Activated naive CD4-positive, alpha-beta T cell treated with anti-CD3 and anti-CD28 coated beads for 36 hours (primary cell): ENCODE measurements at places on chromosomes 7 and 10.

- DNase-seq: peak; percentile 12
These were observed 74.4 kb upstream of the TCF7L2 start for GRCh38 chr10:112875476-112876267.

DNA sequence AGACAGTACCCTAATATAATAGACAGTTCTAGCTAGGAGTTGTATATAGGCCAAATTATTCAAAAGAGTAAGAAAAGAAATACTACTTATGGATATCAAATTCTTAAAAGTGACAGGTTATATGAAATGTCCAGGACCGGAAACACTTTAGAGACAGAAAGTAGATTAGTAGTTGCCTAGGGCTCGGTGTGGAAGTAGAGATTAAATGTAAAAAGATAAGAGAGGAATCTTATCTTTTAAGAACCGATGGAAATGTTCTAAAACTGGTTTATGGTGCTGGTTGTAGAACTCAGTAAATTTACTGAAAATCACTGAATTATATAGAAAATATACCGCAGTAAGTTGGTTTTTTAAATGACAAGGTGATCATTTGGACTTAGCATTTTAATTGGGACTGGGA lies 147.5 kb upstream of the ASAH2 start:
- DNase-seq: no peak

- DNase-seq: no peak
These were observed 966 bp downstream of the MALRD1 start for GRCh38 chr10:19049567-19049966.

DNA sequence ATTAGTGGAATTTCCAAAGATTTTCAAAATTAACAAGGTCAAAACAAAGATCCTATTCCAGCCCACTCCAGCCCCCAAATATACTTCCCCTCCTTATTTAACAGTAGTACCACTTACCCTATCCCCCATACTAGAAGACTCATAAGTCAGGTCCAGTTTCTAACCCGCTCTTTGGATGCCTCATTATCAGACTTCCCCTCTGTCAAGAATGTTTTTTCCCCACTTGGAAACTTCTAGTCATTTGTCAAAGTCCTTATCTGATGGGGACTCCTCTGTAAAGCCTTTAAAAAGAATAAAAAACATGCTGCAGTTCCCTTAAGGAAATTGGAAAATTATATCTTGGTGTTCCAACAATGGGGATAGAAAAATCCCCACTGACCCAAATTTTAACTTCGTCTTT lies 70.1 kb downstream of the IMMP2L start:
- DNase-seq: no peak

DNA sequence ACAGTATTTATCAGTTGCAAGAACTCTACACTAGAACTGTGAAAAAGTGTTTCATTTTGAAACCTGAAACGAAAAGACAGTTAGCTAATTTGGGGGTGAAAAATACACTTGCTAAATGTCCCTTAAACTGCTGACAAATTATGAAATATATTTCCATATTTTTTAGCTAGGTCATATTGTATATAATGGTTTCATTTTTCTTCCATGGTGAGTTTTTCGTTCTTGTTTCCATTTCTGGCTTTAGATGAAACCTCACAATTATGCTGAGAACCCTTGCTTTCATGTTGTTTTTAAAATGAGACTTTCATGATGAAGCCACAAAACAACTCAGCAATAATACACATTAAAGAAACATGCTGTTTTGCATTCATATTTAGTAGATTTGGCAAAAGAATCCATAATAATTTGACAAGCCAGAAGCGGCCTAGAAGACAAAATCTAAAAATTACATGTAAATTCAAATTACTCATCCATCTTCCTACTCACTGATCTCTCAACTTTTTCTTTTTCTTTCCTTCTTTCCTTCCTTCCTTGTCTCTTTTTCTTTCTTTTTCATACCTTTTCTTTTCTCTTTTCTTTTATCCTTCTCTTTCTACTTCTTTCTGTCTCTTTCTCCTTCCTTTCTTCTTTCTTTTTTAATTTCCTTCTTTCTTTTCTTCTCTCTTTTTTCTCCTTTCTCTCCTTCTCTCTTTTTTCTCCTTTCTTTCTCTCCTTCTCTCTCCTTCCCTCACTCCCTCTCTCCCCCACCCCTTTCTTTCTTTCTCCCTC lies 46.5 kb upstream of the ITGB8 start:
- DNase-seq: no peak

- no peak for DNase-seq
These were observed 66.1 kb downstream of the MDFIC start for GRCh38 chr7:114988026-114988425.

- DNase-seq: no peak
These were observed 69.5 kb upstream of the PODXL start for GRCh38 chr7:131625817-131626372.

- no peak for DNase-seq
These were observed 6.2 kb downstream of the HHEX start for GRCh38 chr10:92695679-92696605.

DNA sequence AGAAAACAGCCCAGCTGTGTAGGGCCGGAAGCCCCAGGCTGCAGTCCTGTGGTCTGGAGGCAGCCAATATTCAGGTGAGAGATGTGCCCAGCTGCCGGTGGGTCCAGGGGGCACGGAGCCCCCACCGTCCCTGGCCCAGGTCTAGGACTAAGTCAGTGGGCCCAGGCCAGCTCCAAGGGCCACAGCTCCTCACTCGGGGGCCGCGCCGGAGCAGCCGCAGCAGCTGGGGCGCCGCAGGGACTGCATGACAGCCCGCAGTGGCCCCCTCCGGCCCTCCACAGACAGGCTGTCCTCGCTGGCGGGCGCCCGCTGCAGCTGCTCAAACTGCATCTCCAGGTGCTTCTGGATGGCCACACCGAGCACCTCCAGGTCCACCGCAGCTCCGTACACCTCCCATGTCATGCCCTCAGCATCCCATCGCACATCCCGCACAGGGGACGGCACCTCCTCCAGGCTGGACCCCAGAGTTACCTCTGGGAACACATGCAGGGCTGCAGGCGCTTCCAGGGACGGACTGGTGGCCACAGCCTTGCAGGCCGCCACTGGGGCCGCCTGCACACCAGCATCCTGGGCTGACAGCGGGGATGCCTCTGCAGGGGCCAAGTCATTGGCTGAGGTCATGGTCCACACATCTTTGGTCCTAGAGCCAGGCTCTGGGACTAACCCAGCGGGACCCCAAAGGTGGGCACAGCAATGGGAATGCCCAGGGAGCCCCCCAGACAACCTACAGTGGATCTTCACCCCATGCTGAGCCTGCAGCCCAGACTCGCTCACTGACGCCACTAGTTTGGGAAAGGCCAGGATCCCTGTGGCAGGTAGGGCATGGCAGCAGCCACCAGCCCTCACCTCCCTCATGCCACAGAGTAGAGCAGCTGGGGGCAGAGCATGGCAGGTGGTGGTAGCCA lies 7.0 kb downstream of the GPRIN2 start:
- DNase-seq: peak; percentile 2

DNA sequence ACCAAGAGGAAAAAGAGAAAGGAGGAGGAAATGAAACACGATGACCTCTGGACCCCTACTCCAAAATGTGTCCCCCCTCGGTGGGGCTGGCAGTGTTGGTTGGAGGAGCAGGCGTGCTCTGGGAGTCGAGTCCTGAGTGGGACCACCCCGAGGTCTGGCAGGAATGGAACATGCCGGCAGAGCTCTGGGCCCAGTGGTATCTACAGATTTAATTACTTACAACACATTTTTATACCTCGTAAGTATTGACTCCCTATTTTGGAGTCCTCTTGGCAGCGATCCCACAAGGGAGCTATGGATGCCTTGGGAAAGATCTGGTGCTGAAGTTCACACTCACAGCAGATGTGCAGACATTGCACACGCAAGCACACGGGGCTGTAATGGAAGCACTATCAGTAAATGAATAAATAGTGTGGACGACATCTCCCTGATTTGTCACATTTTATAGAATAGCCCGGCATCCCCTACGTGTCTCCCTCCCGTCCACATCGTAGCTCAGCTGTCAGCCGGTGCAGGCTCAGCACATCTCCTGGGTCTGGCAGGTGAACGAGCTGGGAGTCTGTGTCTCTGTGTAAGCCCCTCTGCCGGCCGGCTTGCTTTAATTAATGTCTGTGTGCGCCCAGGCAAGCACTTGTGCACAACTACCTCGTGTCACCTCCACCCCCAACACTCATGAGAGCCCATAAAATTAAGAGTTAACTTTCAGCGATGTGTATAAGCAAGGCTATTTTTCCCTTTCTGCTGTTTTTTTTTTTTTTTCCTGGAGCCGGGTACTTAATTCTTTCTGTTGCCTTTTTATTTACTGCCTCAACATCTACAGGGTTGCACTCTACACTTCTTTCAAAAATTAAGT lies 603.2 kb downstream of the LRMDA start:
- no peak for DNase-seq

DNA sequence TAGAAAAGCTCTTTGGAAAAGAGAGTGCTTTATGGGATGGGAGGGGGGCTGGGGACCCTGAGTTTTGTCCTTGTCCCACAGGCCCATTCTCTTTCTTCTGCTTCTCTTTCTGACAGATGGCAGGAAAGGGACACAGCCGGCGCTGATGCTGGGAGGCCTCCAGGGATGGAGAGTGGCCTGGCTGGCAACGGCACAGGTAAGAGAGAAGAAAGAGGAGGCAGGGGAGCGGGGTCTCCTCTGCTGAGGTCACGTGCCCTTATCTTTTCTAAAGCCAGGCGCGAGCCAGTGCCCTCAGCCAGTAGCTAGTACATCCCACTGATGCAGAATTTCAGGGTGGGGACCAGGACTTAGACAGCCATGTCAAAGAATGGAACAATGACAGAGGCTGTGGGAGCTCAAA lies 9.2 kb downstream of the ZNF775 start:
- no peak for DNase-seq

GRCh38 chr7:42735081-42735480 lies 176.8 kb downstream of the C7orf25 start:
- no peak for DNase-seq

- no peak for DNase-seq
These were observed 14.7 kb downstream of the MMS19 start for GRCh38 chr10:97483506-97483905.

DNA sequence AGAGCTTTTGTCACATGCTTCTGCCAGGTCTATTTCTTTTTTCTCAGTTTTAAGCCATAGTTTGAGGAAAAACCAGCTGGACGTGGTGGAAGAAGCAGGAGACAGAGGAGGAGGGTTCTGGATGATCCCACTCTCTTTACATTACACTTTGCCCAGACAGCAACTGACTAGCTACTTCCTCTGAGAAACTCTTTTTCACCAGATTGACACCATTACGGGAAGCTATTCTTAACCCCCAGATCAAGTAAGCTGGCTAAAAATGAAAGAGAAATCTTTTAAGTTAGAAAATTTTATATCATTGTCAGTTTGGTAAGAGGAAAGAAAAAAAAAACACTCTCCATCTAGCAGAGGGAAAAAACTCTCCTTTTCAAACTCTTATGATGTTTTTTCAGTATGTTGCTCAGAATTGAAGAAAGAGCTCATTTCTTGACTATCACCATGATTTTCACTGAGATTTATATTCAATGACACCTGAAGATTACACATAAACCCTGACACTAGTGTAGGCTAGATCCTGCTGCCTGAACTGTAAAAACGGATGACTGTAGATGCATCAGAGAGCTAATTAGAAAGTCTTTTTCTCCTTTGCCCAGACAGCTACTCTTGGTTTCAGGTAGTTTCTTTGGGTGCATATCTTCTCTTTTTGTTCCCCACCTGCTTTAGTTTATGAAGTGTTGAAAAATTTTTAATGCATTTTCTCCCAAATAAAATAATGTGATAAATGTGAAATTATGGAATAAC lies 203.1 kb downstream of the TFEC start:
- no peak for DNase-seq

DNA sequence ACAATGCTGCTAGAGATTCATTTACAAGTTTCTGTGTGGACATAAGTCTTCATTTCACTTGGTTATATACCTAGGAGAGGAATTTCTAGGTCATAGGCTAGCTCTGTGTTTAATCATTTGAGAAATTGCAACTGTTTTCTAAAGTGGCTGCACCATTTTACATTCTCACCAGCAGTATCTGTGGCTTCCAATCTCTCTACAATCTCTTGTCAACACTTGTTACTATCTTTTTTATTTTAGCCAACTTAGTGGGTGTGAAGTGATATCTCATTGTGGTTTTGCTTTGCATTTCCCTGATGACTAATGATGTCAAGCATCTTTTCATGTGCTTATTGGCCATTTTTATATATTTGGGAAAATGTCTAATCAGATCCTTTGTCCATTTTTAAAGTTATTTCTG lies 53.0 kb upstream of the DRGX start:
- no peak for DNase-seq

DNA sequence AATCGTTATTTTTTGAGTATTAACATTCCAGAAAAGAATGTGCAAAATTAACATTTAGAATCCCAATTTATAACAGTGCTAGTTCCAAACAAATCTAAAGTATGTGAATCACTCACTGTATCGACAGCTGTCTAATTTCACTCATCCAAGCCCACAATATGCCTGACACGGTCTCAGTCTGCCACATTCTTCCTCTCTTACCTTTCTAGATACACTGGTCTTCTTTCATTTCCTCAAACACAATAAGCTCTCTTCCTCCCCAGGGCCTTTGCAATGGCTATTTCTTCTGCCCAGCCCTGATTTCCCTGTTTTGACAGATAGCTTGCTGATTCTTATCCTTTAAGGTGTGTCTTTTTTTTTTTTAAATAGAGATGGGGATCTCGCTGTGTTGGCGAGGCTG lies 48.8 kb downstream of the UBE2H start:
- DNase-seq: no peak

DNA sequence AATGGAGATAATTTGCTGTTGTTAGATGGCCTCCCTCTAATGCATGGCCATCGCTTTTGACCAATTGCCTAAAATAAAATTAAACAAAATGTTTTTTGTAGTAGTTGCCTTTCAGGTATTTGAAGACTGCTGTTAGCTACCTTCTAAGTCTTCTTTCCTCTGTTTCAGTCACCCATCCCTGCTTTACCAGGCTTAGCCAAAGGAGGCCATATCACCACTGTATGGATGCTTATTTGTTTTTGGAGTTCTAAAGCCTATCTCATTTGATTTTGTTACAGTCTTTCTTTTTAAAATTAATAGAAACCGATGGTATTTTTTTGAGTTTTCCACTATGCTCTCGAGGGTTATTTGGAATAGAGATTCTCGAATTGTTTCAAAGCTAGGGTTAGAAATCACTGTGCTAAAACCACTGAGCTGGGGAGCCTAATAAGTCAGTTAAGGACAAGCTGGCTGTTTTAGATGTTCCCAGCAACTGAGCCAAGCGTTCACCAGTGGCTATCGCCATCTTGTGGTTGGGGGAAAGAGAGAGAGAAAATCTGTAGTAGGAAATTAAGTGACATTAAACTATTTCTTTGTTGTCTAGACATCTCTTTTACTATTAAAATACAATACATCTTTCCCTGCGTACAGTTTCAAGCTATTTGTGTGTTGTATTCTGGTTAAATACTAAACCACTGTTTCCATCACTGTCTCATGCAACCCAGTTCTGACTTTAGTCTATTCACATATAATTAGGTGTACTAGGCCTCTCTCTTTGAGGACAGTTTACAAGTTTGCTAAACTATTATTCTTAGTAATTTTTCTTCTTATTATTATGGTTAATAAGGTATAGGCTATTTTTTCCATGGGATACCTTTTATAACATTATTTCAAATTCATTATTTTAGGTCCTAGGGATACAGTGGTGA lies 52.2 kb downstream of the GPR158 start:
- DNase-seq: peak; percentile 35

GRCh38 chr7:1045069-1046063 lies 1.0 kb downstream of the GPR146 start:
- no peak for DNase-seq
